ENCODE measurements at places on chromosomes 1 and 21.

DNA sequence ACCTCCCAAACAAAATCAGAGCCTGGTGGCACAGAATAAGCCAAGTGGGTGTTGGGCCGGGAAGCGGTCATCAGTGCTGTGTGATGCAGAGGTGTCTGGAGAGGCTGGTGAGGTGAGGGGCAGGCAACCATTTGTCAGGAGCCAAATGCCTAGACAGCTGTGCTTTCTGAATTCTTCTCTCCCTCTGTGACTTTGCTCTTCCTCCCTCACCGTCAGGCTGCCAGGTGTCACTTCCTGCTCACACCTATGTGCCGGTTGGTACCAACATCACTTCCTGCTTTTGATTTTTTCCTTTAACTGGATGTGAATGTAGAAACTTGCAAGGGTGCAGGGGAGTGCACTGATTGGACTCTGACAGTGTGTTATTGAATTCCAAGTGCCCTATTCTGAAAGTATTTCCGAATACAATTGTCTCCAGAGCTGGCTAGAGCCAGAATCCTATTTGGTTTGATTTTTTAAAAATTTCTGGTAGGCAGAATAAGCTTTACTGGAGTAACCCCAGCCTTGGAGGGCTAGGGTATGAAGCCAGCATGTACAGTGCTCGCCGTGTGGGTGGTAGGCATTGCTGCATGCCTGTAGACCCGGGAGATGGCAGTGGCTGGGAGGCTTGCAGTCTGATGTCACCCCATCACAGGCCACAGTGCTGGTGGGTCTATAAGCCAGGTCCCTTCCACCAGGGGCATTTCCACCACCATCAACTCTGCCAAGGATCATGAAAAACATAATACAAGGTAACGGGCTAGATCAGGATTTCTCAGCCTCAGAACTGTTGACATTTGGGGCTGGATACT, 210.9 kb downstream of the KAZN start:
- no peak for DNase-seq

DNA sequence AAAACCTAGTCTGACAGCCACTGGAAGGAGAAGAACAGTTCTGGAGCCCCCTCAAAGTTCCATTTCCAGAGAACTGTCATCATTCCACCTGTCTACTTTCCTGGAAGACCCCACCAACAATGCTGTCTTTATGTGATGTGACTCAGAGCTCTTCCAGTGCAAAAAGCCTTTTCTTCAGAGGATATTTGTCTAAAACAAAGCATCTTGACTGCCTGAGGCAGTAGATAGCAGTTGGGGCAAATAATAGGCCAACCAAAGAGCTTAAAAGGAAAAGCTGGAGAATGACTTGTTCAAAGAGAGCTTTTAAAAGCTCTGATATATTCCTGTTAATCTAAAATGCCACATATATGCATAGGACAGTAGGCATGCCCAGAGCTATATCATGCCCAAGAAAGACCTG, 62.6 kb downstream of the MIS18A start:
- DNase-seq = no peak

DNA sequence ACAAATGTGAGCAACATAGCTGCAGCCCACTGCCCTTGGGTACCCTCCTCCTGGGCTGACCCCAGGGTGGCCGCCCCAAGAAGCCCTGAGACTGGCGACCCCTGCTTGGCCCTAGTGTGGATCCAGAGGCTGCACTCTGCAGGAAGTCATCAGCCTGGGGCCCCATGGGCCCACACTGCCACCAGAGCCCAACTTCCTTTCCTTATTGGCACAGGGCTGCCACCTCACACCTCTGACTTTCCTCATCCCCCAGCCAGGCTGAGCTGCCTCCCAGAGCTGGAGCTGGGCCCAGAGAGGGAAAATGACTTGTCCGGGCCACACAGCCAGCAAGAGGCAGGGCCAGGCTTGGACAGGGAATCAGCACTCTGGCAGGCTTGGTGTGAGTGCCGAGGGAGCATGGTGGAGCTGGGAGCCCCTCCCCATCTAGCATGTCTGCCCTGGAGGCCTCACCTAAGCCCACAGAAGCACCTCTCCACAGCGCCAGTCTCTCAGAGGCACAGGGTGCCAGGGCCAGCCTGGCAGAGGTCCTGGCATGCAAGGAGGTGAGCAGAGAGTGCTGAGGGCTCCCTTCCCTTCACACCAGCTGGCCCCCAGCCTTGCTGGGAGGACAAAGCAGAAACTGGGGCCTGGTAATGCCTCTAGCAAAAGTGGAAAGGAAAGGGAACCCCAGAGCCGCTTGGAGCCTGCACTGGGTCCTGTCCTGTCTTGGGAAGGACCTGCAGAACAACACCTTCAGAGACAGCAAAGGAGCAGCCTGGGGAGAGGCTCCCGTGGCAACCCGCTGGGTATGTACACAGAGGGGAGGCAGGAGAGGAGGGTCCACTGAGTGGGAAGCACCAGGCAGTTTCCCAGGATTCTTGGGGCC, 3.2 kb downstream of the RAP1GAP start:
- DNase-seq = no peak

- DNase-seq = no peak
Measured at GRCh38 chr1:42259739-42260064, 75.3 kb downstream of the FOXJ3 start.

DNA sequence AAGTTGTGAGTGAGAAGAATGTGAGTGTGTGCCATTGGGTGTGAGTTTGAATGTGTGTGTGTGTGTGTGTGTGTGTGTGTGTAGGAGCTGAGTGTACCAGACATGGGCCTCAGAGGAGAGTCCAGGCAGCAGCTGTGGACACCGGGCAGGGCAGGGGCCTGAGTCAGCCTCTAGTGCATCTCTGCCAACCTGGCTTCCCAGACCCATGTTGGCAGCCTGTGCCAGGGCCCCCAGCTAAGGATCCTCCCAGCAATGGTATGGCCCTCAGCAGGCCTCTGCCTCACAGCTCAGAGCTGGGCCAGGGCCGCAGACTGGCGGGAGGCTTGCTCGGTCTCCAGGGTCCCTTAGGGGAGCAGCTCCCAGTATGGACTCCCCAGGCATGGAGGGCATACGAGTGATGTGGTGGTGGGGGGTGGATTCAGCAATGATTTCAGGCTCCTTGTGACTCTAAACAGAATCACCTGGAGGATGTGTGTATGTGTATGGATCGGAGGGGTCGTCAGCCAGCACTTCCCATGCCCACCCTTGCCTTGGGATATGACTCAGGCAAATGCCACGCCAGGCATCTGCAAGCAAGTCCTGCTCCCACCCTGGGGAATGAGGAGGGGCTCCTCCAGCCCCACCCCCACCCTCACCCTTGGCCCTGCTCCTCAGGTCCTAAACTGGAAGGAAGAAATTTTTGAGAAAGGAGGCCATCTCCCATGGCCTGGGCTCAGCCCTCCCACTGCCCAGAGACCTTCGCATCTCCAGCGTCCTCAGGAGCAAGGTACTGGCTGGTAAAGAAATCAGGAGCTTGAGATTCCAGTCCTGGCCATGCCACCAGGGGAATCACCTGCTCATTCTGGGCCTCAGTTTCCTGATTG, 1.8 kb upstream of the FOXO6 start:
- no peak for DNase-seq

GRCh38 chr1:39021426-39021825, 4.7 kb upstream of the NDUFS5 start:
- DNase-seq = no peak

DNA sequence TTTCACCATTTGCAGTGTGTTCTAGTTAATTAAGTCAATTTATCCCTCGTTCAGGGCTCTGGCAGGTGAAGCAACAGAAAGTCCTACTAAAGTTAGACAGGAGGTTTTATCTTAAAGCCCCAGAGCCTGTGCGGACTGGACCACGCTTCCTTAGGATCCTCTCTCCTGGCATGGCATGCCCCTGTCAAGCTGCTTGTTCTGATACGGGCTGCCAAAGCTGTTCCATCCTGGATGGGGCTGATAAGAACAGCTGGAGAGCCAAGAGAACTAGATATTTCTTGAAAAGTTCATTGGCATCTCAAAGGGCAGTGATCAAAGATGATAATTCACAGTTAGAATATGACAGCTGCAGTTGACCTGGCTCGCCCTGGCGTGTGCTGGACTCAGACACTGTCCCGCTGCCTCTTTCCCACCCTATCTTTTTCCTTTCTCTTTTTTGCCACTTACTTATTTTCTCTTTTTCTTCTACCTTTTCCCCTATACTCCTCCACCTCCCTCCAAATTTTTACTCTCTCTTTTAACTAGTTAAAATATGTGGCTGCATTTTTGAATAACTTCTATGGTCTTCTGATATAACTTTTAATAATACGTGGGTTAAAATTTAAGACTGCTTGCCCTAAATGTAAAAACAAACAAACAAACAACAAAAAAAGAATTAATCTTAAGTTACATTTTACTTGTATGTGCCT, 96.7 kb downstream of the ABCA4 start:
- DNase-seq = no peak

DNA sequence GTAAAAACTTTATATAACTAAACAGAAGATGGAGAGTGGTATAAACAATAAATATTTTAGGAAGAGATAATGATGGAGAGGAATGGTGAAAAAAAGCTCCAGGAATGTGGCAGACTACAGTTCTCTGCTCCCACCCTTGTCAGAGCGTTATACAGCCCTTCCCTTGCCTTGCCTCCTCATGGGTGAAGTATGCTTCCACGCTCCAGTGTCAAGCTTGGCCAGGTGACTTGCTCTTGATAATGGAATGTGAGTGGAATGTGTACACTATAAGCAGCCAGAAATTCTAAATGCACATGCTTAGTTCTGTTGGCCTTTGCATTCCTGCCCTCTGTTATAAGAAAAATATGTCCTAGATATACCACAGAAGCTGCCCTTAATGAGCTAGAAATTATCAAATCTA, 24.7 kb upstream of the POGK start:
- DNase-seq = no peak

- no peak for DNase-seq
Measured at GRCh38 chr1:23384312-23385058, 14.8 kb upstream of the ZNF436 start.

DNA sequence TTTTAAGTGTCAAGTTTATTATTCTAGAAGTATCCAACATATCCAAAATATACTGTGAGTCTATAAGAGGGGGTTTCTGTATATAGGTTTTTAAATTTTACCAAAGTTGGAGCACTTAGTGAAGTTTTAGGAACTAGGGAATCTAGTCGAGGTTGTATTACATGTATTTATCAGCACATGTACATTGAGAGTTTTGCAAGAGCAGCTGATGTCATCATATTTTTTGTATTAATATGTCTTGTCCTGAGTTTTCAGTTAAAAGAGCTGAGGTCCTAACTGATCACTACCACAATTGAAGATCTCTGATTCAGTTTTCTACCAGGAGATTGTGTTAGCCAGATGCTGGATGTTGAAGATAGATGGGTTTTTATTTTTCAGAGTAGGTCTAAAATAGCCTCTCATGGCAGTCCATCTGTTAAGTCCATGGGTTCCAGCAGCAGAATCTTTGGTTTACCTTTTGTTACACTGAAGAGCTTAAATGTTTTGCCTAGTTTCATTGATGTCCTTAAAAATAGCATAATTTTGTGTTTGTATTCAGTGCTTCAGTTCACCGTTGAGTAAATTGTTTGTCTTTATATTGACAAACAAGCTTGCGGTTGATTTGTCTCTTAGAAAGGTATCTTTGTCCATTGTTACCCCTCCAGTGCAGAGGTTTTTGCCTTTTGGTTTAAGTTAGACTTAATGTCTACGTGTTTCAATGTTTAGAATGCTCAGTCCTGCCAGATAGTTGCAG, 16.0 kb downstream of the YBX1 start:
- no peak for DNase-seq

DNA sequence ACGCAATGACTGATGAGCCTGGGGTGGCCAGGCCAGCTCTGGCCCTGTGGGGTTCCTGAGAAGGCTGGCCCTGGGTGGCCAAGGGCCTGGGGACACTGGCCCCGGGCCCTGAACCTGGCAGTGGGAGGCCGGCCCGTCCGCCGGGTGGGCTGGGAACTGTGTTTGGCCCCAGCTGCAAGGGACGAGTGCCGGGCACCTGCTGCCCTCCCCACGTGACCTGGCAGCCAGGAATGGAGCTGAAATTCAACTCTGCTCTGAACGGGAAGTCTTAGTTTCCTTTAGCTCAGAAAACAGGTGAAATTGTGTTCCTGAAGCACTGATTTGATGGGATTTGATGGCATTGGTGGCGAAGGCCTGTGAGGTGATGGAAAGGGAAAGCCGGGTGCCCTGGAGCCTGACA, 8.2 kb upstream of the TTLL10 start:
- no peak for DNase-seq

DNA sequence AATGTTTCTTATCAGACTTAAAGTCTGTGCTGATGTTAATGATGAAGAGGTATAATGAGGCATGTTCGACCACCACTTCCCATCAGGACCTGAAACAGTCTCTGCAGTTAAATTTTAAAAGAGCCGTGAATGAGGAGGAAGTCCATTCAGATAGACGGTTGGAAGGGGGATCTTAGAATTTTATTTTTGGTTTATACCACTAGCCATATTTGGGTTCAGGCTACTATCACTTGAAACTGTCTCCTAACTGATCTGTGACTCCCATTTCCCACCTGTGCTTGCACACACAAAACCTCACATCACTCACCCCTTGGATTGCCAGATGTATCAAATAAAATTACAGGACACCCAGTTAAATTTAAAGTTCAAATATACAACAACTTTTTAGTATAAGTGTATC, 9.9 kb upstream of the ANKRD13C start:
- DNase-seq = no peak

DNA sequence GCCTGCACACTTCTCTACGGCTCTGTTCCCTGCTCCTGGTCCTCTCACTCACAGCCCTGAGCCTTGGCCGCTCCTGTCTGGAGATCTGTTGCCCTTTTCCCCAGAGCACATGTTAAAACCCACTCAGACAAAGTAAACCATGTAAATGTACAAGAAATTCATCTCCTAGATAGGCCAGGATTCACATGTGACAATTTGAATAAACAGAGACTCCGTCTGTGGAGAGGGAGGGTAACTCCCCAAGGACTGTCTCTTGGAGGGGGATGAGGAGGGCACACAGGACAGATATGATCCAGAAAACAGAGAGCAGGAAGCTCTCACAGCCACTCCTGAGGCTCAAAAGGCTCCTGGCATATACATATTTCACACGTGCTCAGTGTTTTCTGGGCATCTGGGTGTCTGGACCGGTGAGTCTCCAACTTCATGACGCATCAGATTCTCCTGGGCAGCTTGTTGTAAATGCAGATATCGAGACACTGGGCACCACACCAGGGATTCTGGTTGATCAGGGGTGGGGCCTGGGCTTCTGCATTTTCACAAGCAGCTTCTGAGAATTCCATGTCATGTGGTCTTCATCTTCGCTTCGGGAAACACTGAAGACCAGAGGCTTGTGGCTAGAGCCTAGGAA, 6.4 kb upstream of the KAZN start:
- DNase-seq = no peak

- DNase-seq = no peak
Measured at GRCh38 chr1:204203206-204203767, 7.0 kb upstream of the KISS1 start.

DNA sequence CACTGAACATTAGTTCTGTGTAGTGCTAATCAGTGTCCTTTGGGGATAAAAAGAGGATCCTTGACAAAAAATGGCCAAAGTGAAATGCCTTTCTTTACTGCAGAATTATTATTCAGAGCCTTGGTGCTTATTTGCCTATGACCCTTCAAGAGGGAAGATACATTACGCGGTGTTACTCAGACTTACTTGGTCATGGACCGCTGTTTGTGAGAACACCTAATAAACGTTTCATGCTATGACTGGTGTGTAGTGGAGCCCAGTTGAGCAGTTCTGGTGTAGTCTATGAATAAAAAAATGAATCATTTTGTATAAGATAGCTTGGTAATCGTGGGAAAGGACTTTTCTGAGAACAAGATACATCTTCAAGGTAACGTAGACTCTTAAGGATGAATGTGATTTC, 8.3 kb downstream of the NFYC start:
- DNase-seq = no peak

- DNase-seq = no peak
Measured at GRCh38 chr1:224510880-224511645, 76.5 kb upstream of the WDR26 start.
